ENCODE measurements at places on chromosomes 6 and 20.

DNA sequence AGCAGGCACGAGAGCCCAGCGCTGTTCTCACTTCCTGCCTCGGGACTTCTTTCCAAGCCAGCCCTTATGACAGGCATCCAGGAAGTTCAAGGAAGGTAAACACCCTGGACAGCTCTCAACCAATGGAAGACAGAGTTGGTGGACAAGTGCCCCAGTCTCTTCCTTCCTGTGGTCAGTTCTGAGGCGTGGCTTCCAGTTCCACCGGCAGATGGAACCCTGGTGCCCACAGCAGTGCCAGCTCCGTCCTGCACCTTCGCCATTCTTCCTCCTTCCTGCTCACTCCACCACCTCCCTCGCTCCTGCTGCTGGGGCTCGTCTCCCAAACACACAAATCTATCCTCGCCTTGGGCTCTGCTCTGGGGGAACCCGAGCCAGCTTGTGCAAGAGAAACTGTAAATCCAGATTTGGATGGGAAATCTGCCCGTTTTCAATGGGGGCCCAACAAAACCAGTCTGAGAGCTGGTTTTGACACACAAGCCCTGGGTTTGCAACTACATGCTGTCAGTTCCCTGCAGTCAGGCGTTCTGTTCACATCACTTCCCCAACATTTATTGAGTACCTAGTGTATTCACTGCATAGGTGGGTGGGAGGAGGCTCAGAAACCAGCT is 162.7 kb downstream of the GRM4 start:
- DNase-seq = no peak

DNA sequence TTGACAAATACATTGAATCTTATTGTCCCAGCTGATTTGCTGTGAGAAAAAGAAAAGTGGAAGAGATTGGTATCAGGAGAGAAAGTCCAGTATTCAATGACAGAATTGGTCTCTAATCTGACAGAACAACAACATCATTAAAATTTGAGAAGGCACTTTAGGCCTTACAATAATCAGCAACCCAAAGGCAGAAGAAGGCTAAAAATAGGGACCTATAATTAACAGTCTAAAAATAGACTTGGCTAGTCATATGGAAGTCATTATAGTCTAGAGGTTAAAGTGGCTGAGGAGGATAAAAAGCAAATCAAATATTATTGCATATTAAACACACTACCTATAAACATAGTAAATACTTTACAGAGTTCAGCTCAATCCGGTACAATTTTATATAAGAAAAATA is 393.6 kb upstream of the JAG1 start:
- DNase-seq = no peak

- DNase-seq = no peak
These were observed 25.2 kb downstream of the MEI4 start for GRCh38 chr6:77678048-77678447.

- no peak for DNase-seq
These were observed 144.0 kb downstream of the UST start for GRCh38 chr6:148890652-148891404.

- no peak for DNase-seq
These were observed 11.2 kb downstream of the CCDC167 start for GRCh38 chr6:37488476-37488875.

- no peak for DNase-seq
These were observed 2.9 kb upstream of the SNRPB start for GRCh38 chr20:2473516-2473915.

GRCh38 chr6:128144320-128144719 is 243.5 kb upstream of the THEMIS start:
- DNase-seq = no peak

GRCh38 chr6:93970684-93971083 is 551.3 kb upstream of the EPHA7 start:
- DNase-seq = no peak

GRCh38 chr6:33273129-33273923 is 1.5 kb downstream of the RPS18 start:
- no peak for DNase-seq

GRCh38 chr6:8905757-8906156 is 470.4 kb upstream of the SLC35B3 start:
- DNase-seq = no peak

- DNase-seq = no peak
These were observed 105.0 kb upstream of the LAMP5 start for GRCh38 chr20:9409352-9409751.

DNA sequence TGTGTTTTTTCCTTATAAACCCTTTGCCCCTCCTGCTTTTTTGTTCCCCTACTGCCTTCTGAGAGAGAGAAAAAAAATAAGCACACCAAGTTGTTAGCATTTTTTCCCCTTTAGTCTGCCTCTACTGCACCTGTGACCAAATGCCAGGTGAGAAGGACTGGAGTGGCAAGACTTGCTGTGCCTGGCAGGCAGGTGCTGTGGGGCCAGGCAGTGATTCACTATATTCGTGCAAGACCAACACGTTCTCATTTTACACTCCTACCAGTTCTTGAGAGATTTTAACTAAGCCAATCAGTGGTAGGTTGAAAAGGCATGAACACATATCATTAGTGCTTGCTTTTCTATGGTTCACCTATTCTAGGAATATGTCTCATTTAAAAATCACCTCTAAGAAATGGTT is 109.7 kb downstream of the FIG4 start:
- no peak for DNase-seq
